ENCODE measurements at places on chromosomes 4 and X. TPM values are rescaled to one million over a fixed set of nuclear protein-coding genes. Genes with fewer than 3 reads are reported as not detected.
A peak's percentile ranks its signal among the peaks of the same experiment; 100 is the strongest.

F8A2 gene
- not detected for polyA plus RNA-seq

ASB5 gene
- polyA plus RNA-seq: 4.0 TPM

STS gene
- polyA plus RNA-seq: 5.4 TPM

SERTM2 gene
- not detected for polyA plus RNA-seq

P2RY4 gene
- 0.33 TPM for polyA plus RNA-seq

PRKG2 gene
- 2.4 TPM for polyA plus RNA-seq

PRAF2 gene
- 40.1 TPM for polyA plus RNA-seq

FGFRL1 gene
- 20.7 TPM for polyA plus RNA-seq

SPANXC gene
- not detected for polyA plus RNA-seq

KCNIP4 gene
- 5.2 TPM for polyA plus RNA-seq

ZAR1 gene
- not detected for polyA plus RNA-seq

NBDY gene
- 73.6 TPM for polyA plus RNA-seq

SUPT20HL2 gene
- polyA plus RNA-seq: not detected

DNA sequence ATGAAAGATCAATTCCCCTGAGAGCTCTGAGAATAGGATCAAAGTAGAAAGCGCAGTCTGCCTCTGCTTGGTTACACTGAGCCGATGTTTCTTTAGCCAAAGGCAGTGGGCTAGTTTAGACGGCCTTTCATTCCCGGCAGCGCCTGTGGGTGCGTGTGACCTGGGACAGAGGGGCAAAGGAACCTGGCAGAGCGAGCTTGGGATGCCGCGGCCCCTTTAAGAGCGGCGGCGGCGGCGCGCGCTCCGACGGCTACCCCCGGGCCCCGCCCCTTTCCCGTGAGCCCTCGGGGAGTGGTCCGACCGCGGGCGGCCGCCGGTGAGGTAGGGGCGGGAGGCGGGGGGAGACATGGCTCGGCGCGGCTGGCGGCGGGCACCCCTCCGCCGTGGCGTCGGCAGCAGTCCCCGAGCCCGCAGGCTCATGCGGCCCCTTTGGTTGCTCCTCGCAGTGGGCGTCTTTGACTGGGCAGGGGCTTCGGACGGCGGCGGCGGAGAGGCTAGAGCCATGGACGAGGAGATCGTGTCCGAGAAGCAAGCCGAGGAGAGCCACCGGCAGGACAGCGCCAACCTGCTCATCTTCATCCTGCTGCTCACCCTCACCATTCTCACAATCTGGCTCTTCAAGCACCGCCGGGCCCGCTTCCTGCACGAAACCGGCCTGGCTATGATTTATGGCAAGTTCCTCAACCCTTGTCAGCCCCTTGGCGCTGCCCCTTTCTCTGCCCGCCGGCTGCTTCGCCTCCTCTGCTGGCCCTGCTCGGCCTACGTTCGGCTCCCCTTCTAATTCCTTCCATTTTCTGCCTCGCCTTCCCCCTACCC lies at the start of gene SLC9A6:
Gene SLC9A6, plus strand, starts transcription at position 279 of the 816 bp plus-strand sequence. Its CDS starts 224 bp downstream, at position 503.
- DNase-seq: peak; percentile 63

- DNase-seq: no peak
Measured at GRCh38 chrX:106932960-106933537, 12.8 kb downstream of the CLDN2 start.

DNA sequence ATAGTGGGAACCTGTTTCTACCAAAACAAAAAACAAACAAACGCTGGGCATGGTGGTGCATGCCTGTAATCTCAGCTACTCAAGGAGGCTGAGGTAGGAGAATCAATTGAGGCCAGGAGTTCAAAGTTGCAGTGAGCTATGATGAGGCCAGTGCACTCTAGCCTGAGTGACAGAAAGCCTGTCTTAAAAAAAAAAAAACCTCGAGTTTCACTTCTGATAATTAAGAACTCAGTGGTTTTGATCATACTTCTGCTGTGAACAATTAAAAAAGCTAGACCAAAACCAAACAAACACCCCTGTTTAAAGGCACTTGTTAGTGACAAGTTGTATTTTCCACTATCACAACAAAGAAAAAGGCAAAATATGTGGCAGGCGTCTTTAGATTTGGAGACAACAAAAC lies 15.0 kb upstream of the UBE2D3 start:
- DNase-seq: no peak

GRCh38 chr4:121030131-121030530 lies 42.2 kb downstream of the NDNF start:
- DNase-seq: no peak

GRCh38 chr4:107913283-107913899 lies 18.0 kb upstream of the CYP2U1 start:
- peak; percentile 51 for DNase-seq

DNA sequence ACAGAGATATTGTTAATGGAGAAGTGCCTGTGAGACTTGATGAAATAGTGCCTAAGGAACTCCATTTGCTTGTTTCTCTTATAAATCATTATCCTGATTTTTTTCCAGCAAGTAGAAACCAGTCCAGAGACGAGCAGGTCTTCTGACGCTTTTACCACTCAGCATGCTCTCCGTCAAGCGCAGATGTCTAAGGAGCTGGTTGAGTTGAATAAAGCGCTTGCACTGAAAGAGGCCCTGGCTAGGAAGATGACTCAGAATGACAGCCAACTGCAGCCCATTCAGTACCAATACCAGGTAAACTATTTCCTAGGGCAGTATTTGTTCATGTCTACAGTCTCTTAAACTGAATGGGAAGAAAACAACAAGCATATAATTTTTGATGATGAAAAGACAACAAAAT lies 63.6 kb downstream of the KIF4A start:
- DNase-seq: no peak

DNA sequence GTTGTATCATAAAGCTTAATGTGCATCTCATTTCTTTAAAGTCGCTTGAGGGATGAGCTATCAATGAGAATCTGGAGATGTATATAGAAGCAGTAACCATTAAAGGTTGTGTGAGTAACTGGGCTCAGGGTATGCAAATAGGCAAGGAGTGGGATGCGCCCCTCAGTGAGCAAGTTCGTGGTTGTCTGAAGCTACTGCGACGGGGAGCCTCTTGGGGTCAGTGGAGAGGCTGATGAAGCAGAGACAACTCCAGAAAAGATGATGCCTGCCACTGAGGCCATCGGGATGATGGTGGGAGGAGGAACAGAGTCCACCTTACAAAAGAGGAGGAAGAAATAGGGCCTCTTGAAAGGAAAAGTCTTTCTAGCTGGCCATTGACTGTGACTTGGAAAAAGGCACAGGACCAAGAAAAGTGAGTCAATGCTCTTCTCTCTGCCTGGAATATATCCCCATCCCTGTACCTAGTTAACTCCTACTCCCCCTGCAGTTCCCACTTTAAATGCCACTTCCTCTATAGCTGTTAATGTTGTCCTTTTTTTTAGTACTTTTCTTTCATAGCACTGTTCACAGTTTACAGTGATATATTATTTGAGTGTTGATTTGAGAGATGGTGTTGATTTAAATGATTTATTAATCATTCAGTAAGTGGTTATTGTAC lies 51.4 kb upstream of the LSM6 start:
- no peak for DNase-seq

GRCh38 chr4:1409491-1410425 lies 3.5 kb upstream of the NKX1-1 start:
- no peak for DNase-seq

DNA sequence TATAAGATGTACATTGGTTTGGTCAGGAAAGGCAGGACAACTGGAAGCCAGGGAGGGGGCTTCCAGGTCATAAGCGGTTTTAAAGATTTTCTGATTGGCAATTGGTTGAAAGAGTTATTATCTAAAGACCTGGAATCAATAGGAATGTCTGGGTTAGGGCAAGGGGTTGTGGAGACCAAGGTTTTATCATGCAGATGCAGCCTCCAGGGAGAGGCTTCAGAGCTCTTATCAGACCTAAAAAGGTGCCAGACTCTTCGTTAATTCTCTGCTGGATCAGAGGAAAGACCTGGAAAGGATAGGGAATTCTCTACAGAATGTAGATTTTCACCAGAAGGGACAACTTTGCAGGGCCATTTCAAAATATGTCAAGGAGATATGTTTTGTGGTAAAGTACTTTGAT lies 62.8 kb downstream of the BEX3 start:
- DNase-seq: no peak

DNA sequence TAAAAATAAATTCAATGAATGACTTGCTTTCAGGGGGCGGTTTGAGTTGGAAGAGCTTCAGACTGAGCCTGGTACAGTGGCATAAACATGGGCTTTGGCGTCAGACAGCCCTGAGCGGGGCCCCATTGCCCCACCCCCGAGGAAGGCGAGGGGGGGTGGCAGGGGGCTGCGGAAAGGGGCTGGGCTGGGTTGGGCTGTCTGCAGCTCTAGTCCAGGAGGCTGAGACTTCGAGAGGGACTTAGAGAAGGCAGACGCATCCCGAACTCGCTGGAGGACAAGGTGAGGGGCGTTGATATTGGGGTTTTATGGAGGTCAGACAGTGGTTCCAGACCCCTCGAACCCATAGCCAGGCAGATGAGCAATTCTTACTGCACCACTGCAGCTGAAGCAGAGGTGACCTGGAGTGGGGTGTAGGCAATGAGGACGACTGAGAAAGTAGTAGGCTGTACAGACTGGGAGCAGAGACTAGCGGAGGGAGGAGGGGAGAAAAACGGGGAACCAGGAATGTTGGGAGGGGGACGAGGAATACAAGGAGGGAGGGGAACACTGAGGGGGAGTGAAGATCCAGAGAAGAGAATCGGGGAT lies at the start of gene MAGED2:
Gene MAGED2, plus strand, starts transcription at position 222 of the 585 bp plus-strand sequence. CDS start 1,587 bp downstream, outside the sequence.
- DNase-seq: peak; percentile 66

DNA sequence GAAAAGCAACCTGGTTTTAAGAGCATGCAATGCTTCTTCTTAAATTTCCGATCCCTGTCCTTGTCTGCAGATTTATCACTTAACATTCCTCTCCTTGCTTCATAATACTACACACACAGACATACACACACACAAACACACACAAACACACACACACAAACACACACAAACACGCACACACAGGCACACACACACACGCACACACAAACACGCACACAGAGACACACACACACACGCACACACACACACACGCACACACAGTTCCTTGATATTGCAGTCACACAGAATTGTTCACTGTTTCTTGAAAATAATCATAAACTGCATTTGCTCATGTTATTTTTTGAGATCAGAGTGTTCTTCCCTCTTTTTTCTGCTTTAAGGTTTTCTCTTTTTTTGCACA lies 458.3 kb upstream of the ATOH1 start:
- no peak for DNase-seq

DNA sequence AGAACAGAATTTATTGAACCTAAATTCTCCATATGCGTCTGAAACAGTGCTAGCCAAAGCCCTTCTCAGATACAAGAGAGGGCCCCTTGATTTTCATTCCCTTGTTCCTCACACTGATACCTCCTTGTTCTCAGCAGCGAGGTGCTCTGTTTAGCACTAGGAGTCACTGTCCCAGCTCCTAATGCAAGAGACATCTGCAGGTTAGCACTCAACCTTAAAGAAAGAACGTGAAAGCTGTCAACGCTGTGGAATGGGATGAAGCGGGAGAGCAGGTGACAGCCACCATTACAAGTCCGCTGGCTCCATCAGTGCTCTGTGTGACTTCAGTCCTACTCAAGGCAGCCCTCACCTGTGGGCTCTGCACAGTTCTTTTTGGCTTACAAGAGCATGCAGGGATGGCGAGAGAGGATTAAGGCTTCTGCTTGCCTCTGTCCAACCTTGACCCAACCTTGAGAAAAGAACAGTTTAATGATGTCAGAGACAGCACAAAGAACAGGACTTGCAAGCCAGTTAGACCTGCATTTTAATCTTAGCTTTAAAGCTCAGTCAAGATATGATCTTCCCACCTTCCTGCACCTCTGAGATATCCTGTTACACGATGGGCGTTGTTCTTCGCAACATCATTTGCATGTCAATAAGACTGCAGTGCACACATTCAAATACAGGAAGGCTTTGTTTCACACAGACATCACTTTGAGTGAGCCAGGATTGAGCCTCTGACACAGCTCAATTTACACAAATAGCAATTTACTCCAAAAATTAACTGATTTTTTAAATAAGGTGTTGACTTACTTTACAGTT lies 95.1 kb downstream of the ARSF start:
- DNase-seq: no peak

DNA sequence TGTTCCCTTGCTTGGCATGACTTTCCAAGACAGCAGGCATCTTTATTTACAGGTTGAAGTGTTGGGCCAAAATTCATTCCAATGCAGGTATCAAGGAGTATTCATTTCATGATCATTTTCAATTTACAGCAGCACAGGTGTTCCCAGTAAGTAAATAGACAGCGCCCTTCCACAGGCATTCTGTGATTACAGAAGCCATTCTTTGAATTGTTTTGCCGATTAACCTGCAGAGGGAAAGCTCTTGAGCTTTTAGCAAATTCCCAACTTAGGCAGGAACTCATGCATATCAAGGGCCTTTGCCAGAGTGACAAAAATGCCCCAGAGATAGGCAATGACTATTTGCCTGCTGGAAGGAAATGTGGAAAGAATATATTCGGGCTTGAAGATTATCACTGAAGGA lies 6.8 kb downstream of the TXK start:
- DNase-seq: no peak

DNA sequence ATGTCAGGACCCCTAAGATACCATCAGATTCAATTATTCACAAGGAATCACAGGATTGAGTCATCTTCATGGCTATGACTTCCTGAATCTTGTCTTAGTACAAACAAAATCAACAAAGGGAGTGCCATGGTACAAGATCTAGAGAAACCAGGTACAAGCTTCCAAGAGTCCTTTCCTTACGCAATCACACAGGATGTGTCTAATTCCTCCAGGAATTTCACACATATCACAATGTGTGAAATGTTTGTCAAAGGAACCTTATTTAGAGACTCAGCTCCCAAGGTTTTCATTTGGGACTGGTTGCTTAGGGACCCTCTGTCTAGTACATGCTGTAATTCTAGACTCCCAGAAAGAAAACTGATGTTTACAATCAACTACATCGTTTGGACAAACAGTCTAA lies 83.0 kb downstream of the MAB21L2 start:
- no peak for DNase-seq

DNA sequence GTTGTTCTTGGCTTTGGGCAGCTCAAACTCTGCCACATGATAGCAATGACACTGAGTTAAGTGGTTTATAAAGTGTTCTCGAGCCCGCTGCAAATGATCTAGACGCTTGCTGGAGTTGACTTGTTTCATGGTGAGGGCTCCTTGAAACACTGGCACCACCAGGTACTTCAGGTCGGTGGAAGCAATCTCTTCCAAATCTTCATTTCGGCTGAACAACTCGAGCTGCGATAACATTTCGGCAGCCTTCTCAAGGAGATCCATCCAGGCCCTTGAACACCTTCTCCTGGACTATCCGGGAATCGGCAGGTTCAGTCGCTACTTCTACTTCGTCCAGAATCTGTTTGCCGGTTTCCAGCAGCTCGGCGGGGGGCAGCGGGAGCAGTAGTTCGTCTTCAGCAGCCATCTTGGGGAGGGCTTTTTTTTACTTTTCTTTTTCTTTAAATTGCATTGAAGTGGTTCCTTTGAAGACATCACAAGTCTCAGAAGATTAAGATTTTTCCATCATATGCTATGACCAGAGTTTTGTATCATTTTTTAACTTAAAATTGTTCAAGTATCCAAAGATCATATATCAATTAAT lies 28.0 kb downstream of the HNRNPDL start:
- DNase-seq: no peak

- no peak for DNase-seq
Measured at GRCh38 chr4:95415346-95415771, 133.4 kb downstream of the UNC5C start.

GRCh38 chr4:101471201-101471600 lies 123.9 kb upstream of the PPP3CA start:
- DNase-seq: no peak

Measured in right lung (tissue), 10 donors.